ENCODE measurements at places on chromosomes 13 and 19. TPM values are rescaled to one million over a fixed set of nuclear protein-coding genes. Genes with fewer than 3 reads are reported as not detected.

DNA sequence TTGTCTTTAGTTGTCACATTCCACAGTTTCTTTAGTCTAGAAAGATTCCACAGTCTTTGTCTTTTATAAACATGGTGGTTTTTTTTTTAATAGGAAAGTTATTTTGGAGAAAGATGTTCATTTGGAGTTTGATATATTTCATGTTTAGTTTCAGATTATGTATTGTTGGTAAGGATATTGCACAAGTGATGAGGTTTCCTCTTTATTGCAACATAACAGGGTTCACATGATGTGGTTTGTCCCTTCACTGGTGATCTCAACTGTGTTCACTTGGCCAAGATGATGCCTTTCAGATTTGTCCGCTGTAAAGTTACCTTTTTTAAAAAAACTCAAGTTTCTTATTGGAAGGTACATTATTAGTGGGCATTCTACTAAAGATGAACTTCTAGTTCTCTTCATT, 3.2 kb downstream of the ZNF230 start:
- DNase-seq, result no peak

DNA sequence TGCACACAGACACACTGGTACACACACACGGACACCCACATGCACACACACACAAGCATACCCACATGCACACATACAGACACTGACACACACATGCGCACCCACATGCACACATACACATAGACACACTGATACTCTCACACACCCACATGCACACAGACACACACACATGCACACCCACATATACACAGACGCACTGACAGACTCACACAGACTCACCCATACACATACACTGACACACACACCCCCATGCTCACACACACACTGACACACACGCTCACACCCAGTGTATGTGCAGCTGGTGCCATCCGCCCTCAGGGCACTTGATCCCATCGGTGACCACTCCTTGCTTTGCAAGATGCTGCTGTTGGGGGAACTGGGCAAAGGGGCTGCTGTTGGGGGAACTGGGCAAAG, 9.7 kb upstream of the RASA3 start:
- DNase-seq, result peak; percentile 18

DNA sequence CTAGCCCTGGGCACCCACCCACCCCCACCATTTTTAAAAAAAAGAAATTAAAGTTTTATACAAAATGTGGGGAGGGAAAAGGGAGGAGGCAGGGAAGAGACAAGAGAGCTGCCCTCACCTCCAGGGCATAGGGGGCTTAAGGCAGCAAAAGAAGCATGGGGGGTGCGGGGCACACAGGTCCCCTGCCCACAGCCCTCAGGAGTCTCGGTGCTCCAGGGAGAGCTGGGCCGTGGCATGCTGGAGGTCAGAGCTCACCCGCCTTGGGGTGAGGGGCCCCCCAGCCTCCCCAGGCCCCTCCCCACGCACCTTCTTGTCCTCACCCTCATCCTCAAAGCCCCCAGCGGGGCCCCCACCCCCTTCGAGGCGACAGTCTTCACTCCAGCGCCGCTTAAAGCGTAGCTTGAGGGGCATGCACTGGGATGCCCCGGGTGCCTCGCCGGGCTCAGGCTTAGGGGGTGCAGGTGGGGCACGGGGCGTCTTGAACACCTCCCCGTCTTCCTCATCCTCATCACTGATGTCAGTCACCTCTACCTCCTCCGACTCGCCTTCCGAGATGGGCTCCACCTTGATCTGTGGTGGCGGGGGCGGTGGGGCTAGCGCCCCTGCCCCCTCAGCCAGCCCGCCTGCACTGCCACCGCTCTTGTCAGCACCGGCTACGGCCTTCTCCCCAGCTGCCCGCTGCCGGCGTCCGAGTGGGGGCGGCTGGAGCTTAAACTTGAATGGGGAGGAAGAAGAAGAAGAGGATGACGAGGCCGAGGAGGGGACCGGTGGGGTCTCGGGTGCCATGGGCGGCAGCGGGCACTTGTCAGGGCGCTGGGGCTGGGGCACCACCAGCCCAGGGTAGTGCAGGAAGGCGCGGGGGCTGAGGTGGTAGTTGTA, 6.1 kb upstream of the GSK3A start:
- no peak for DNase-seq

DNA sequence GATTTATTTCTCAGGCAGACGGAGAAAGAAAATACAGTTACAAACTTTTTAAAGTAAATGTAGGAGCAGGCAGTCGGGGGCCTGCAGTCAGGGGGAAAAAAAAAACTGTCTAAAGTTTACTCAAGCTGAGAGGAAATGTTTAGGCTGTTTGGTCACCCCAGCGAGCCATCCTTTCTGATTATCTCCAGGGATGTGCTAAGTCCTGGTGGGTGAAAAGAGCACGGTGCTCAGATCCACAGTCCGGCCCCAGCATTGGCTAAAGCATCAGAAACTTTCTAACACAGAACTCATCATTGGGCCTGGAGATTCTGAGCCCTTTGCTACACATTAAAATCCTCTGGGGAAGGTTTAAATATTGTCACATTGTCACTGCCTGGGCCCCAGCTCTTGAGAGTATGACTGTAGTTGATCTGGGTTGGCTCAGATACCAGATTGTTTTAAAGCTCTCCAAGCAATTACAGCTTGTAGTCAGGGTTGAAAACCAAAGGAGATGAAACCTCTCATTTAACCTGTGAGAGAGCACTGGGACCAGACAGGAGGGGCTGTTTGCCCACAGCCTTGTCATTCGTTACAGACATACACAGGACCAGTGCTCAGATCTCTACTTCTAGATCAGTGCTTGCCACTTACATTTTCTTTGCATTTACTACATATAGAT, 131.1 kb upstream of the HTR2A start:
- DNase-seq, result no peak

GRCh38 chr19:18517606-18518005, 4.3 kb downstream of the ELL start:
- no peak for DNase-seq

The IRF2BP1 gene
- total RNA-seq, result 20.0 TPM

The ADGRE3 gene
- not detected for total RNA-seq
